Activated CD8-positive, alpha-beta memory T cell treated with anti-CD3 and anti-CD28 coated beads, Interleukin-2, amount 10 ng/mL, durations not matched to agents 7 days and 5 days (primary cell): ENCODE measurements at places on chromosomes 16 and 17. TPM values are rescaled to one million over a fixed set of nuclear protein-coding genes. Genes with fewer than 3 reads are reported as not detected.

DNA sequence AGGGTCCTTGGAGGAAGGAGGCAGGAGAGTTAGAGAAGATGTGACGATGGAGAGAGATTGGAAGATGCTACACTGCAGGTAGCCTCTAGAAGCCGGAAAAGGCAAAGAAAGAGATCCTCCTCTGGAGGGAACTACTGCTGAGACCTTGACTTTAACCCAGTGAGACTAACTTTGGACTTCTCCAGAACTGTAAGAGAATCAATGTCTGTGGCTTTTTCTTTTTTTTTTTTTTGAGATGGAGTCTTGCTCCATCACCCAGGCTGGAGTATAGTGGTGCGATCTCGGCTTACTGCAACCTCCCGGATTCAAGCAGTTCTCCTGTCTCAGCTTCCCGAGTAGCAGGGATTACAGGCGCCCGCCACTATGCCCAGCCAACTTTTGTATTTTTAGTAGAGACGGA is 8.7 kb downstream of the BCL7C start:
- no peak for DNase-seq

DNA sequence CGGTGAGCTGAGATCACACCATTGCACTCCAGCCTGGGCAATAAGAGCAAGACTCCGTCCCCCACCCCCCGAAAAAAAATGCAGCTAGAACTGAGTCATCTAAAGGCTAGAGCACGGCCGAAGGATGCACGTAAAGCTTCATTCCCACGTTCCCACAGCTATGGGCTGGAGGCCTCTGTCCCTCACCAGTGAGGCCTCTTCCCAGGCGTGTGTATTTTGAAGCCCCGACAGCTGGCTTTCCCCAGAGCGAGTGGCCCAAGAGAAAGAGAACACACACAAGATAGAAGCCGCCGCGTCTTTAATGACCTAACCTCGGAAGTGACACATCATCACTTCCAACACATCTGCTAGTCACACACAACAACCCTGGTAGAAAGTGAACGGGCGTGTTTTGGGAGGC is 6.6 kb upstream of the KCTD5 start:
- no peak for DNase-seq

DNA sequence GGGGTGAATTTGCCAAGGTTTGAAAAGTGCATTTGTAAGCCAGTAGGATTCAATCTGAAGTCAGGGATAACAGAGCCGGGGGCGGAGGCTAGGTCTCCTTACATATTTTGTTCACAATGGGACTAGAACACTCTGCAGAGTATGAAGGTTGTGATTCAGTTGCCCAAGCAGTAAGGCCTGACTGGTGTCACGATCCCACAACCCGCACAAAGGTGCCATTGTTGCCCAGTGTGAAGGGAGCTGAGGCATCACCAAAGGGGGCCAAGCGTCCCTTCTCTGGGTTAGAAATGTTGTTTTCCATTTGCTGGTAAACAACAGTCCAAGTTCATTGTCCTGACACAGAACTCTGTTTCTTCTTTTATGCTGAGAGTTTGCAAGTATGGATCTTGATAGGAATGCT is 471.8 kb downstream of the MAF start:
- no peak for DNase-seq

DNA sequence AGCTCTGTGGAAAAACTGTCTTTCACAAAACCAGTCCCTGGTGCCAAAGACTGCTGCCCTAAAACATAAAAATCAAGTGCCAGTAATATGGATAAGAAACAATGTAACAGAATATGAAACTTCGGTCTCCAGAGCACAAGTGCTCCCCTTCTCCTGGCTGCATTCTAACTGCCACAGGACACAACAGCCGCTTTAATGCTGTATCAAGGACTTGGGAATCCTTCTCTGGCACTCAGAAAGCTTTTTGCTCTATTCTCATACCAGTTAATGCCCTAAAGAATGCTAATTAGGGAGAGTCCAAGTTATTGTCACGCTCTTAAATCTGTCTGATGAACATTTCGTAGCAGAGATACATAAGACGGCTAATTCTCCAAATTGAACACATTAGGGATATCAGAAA is 90.9 kb downstream of the PARN start:
- no peak for DNase-seq

The GPR179 gene
- not detected for total RNA-seq

DNA sequence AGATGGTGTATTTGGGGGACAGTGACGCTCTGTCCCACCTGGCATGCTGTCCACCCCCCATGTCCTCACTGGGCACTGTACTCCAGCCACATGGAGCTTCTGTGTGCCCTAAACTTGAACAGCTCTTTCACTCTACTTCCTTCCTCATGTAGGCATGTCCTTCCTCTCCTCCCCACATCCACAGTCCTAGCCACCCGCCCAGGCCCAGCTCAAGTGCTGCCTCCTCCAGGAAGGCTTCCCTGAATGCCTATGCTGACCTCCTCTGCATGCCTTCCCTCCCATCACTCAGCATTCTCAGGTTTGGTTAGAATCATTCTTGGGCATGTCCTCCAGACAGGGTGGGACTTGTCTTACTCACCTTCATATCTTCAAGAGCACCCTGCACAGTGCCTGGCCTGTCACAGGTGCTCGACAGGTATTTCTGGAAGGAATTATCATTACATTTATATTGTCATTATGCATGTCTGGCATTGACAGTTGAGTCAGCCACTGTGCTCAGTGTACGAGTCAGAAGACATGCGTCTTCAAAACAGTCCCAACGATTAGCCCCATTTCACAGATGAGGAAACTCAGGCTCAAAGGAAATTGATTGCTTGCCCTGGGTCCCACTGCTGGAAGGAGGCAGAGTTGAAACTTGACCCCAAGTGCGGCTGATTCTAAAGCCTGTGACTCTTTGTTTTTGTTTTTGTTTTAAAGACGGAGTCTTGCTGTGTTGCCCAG is 42.1 kb upstream of the TOB1 start:
- no peak for DNase-seq
